Stimulated activated CD4-positive, alpha-beta T cell treated with anti-CD3 and anti-CD28 coated beads, TNF-alpha, amount 100 ng/mL, for 48 hours (primary cell): ENCODE measurements at places on chromosomes 6 and 20.

GRCh38 chr6:30834646-30835045 is 49.7 kb upstream of the DDR1 start:
- no peak for DNase-seq

- DNase-seq, result no peak
These were observed 95.5 kb downstream of the KCNB1 start for GRCh38 chr20:49386848-49387580.

GRCh38 chr20:61941721-61942405 is 123.8 kb downstream of the TAF4 start:
- no peak for DNase-seq

GRCh38 chr20:49167811-49168507 is 20.2 kb downstream of the STAU1 start:
- DNase-seq, result no peak

GRCh38 chr6:107822176-107823046 is 1.7 kb downstream of the SCML4 start:
- no peak for DNase-seq

GRCh38 chr6:112298021-112298745 is 43.8 kb upstream of the LAMA4 start:
- no peak for DNase-seq

DNA sequence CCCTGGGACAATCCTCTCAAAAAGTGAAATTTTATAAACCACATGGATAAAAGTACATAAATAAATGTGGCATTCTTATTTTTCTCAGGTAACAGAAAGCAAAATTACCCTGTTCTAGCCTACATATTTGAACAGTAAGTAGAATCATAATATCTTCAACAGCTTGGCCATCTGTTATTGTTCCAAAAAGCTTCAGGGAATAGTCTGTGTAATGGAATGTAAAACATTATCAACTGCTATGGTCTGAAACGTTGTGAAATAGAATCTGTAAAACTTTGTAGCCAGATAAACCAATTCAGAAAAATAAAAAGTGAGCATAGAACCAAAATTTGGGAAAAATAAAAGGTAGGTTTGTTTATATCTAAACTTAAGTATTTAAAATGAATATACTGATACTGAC is 114.7 kb downstream of the THEMIS start:
- no peak for DNase-seq

DNA sequence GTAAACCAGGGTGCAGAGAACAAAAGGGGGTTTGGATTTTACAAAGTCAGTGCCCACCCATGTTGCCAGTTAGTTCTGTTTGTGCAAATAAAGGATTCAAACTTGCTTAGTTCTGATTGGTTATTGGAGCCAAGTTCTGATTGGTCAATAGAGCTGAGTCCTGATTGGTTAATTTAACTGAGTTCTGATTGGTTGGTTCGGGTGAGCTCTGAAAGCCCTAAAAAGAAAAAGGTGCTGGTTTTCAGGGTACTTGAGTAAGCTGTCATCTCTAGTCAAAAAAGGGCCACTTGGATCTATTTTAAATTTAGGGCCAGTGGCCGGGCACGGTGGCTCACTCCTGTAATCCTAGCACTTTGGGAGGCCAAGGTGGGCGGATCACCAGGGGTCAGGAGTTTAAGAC is 47.6 kb downstream of the SCGN start:
- DNase-seq, result no peak

DNA sequence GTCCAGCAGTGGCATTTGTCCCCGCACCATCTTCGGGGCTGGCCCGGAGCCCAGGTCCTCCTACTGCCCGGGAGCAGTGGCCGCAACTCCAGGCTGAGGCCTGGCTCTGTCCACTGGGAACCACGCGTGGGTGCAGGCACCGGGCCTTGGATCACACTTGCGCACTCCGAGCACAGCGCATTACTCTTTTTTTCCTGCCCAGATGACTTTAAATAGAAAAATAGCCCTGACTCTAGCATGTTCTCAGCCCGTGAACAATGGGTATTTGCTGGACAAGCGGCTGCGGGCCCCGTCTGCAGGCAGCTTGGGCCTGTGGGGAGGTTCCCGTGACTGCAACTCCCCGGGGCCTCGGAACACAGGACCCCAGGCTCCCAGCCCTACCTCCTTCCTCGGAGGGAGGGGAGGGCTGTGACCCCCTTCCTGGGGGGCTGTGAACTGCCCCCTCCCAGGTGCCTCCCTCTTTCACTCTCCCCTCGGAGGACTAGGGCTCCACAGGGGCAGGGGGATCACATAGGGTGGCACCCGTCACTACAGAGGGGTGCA is 162.2 kb downstream of the TBXT start:
- no peak for DNase-seq

- no peak for DNase-seq
These were observed 59.5 kb upstream of the RNF144B start for GRCh38 chr6:18327626-18328025.

- no peak for DNase-seq
These were observed 8.9 kb downstream of the TREM1 start for GRCh38 chr6:41277605-41278004.
